ENCODE measurements at places on chromosomes 11 and 22.

- no peak for DNase-seq
These were observed 1.8 kb upstream of the KRTAP5-4 start for GRCh38 chr11:1623716-1624115.

DNA sequence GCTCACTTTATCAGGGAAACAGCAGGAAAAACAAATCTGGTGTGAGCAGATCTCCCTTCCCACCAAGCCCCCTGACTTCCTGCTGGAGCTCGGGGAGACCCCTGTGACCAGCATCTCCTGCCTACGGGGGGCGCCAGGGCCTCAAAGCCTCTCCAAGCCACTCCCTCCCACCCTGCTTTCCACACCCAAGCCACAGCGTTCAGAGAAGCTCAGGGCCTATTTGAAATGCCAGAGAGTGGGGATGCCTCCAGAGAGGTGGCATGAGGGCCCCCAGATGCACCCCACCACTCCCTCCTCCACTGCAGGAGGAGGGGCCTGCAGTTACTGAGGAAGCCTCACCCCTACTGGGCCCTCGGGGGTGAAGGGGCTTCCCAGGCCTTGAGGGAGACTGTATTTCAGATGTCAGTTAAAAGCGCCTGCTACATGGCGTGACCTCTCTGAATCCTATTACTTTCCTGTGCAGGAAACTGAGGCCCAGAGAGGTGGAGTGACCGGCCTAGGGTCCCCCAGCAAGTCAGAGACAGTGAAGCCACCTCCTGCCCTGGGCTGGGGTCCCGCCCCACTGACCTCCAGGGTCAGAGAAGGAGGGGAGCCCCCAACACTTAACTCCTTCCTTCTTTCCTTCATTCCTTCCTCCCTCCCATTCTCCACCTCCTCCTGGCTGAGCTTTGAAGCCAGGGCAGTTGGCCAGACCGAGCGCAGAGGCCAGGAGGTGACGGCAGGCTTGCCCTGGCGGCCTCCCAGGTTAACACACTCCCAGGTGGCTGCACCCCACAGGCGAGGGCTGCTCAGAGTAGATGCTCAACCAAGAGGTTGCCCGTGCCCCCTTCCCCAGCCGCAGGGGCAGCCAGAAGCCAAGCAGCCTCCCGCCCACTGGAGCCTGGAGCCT lies 6.0 kb upstream of the CDKN1C start:
- no peak for DNase-seq

DNA sequence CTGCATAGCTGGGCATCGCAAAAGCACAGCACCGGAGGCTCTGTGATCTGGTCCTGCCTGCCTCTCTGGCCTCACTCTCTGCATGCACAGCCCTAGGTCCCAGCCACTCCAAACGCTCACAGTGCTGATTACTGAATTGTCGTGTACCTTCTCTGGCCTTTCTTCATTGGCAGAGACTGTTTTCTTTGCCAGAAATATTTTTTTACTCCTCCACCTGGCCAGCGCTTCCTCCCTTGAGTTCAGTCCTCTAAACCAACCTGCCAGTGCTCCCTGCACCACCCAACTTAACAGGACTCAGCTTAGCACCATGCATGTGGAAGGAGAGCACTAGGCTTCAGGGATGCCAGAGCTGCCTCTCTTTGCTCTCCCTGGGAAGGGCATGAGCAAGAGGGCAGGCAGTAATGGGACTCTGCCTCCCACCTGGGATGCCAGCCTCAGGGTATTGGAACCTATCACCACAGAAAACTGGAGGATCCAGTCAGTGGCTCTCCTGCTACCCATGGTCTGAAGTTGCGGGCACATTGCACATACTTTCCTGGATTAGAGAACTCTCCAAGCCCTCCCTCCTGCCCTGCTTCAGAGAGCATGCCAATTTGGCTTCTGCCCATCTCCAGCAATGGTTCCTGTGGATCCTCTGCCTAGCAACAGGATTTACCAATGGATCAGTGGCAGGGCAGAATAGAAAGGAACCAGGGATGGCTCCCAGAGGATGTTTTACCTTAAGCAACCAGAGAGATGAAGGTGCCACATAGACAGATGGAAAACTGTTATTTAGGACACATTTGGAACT lies 37.0 kb upstream of the GNAZ start:
- DNase-seq: no peak

GRCh38 chr11:22079133-22079872 lies 113.6 kb upstream of the ANO5 start:
- no peak for DNase-seq

- no peak for DNase-seq
These were observed 15.5 kb upstream of the C22orf39 start for GRCh38 chr22:19463008-19463407.

Measured in stimulated activated CD8-positive, alpha-beta memory T cell treated with anti-CD3 and anti-CD28 coated beads, Interleukin-4, amount 100 ng/mL, for 4 hours (primary cell).